Sigmoid colon (tissue), 7 donors: ENCODE measurements at places on chromosomes 13 and 19. TPM values are rescaled to one million over a fixed set of nuclear protein-coding genes. Genes with fewer than 3 reads are reported as not detected.
A peak's percentile ranks its signal among the peaks of the same experiment; 100 is the strongest.

DNA sequence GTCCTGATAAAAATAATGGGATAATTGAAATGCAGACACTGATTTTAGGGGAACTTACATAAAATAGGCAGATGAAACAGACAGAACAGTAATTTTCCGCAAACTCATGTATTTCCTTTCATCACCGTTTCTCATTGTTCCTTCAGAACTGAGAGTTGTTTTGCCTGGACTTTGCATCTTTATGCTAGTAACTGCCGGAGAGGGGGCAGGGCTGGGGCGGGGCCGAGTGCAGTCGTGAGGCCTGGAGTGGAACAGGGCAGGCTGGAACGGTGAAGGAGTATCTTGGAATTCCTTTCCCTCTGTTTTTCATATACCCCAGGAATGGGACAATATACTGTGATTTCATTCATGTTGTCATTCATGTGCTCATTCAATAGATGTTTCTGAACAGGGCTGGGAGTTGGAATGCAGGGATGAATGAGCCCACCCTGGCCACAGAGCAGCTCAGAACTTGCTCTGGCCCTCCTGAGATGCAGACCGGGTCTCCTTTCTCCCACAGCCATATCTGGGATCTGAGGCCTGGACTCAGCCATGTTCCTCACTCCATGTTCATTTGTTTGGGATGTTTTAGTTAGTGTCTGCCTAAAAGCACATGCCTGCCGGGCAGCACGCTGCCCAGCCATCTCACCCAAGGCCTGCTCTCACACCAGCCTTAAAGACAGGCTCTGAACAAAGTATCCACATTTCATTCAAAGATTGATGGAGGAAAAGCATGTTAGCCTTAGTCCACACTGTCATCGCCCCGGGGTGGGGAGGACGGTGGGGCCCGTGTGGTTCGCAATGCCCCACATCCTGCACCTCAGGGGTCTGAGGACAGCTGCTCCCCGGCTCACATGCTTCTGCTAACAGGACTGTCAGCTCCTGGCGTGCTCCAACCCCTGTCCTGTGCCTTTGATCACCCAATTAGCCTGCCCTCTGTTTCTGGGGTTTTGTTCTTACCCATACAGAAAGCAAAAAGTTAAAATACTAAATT, 92.9 kb downstream of the SOX1 start:
- no peak for DNase-seq

- DNase-seq: no peak
Observed at GRCh38 chr19:16342002-16342715, 17.5 kb downstream of the KLF2 start.

DNA sequence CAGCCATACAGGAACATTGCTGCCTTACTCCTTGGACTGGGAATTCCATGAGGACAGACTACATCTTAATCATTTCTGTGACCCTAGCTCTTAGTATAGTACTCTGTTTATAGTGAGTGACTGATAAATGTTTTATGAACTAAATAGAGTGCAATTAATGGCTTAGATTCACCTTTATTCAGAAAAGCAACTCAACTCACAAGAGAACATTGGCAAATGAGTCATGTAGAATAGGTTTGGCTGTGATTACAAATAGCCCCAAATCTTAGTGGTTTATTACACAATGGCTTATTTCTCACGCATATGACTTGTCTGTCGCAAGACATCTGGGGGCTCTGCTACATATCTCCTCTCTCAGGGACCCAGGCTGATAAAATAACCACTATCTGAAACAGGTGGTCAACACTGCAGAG, 121.6 kb upstream of the KL start:
- no peak for DNase-seq

DNA sequence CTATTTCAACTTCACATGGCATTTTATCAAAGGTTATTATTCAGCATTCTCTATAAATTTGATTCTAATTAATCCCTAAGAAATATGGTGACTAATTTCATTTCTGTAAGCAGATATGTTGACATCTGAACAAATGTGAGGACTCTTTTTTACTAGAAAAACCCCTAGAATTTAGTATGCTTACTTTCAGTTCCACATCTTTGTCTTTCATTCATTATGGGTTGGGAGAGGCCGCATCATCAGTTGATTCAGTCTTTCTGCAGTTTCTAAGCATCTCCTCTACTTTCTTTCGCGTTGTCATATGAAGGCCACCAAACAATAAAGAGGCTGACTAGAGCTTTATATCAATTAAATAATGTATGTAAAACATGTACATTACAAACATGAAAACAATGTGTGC, 55.4 kb upstream of the MTIF3 start:
- no peak for DNase-seq

DNA sequence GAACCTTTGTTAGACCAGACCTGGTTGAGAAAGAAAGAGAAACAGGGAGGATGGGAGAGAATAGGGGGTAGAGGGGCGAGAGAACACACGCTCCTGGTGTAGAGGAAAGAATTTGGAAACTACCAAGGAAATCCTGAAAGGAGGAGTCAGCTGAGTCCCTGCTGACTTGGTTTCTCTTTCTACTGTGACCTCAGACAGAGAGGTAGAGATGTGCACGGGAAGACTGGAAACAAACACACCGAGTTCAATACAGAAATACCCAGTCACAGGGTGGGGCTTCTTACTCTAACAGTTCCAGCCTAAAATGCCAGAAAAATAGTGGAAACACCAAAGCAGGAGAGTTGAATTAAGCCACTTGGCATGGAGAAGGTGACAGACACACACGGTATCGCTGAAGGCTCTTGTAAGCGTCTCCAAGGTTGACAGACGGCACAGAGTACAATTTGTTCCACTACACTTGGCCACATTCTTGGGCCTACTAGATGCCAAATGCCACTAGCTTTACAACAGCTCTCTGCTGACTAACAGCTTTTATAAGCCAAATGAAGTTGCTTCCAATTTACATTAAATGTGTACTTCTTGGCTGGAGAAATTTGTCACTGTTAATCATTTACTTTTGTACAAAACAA, 28.1 kb downstream of the LATS2 start:
- DNase-seq: peak; percentile 89

GRCh38 chr19:8311461-8312260, 3.5 kb upstream of the CD320 start:
- peak; percentile 63 for DNase-seq

GRCh38 chr13:21095311-21095710, 33.9 kb upstream of the LATS2 start:
- DNase-seq: no peak

DNA sequence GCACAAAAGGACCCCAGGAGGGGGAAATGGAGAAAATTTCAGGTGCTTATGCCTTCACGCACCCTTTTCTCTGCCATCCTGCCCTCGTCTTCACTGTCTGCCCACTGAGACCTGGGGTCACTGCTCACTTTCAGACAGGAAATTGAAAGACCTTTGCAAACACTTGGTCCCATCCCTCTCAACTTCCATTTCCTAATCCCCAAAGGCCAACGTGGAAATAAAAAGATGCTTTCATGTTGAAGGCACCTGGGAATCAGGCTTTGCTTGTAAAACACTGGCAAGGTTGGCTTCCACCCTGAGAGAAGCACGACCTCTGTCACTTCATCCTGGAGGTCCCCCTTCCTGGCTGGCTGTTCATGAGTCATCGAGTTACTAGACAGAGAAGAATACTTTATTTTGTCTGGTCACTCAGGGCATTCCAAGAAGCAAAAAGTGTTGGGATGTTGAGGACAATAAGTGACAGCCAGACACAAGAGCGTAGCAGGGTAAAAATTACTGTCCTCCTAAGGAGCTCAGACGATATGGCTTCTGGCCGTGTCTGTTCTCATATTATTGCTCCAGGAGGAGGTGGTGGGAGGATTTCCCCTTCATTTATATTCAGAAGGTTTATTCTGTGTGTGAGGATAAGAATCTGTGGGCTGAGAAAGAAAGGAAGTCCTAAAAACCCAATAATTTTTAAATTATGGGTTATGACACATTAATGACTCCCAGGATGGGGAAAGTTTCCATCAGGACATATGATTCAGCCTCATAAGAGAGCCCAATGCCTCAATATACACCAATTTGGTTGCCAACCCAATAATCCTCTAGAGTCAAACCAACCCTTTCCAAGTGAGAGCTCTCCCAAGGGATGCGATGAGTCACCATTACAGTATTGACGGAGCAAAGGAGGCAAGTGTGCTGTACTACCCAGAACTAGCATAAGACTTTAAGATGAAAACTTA, 409.0 kb downstream of the COG6 start:
- DNase-seq: no peak

FXYD5 gene
- 20.1 TPM for total RNA-seq

PARP4 gene
- 37.8 TPM for total RNA-seq

SIGLEC8 gene
- total RNA-seq: 0.36 TPM

SPRY2 gene
- total RNA-seq: 32.3 TPM

RFPL4AL1 gene
- total RNA-seq: not detected

PROZ gene
- not detected for total RNA-seq

TM9SF2 gene
- 60.9 TPM for total RNA-seq
